HS-5 (cell line): ENCODE measurements at places on chromosomes 2 and 18.
A peak's percentile ranks its signal among the peaks of the same experiment; 100 is the strongest.

DNA sequence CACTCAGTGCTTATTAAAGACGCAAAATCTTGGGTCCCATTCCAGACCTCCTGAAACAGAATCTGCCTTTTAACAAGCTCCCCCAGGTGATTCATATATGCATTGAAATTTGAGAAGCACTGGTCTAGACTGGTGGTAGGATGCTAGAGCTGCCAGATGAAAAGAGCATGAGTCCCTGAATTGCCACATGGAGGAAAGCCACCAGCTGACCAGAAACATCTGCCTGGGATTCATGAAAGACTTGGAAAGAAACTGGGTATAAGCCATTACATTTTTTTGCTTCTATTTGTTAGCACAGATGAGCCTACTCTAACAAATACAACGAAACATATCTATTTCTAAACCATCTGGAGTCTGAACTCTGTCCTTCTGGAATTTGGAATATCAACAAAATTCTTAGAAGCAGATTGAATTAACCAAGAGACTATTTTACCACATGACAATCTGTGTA is 228.9 kb downstream of the RBM43 start:
- DNase-seq: peak; percentile 88

- DNase-seq: no peak
These were observed 32.3 kb downstream of the NCK2 start for GRCh38 chr2:105777031-105777482.

DNA sequence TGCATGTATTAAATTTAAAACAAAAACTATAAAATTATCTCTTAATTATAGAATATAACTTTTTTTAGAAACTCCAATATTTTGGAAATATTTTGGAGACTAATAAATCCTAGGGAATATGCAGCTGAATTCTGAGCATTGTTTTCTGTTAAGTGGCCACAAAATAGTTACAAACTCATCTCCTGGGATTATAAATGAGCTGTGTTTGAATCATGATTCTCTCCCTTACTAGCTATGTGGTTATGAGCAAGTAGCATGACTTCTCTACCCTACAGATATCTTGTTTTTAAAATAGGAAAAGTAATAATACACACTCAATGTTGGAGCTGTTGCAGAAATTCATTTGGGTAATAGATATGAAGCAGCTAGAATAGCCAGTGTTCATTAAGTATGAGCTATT is 137.9 kb upstream of the ITGA4 start:
- no peak for DNase-seq

- DNase-seq: no peak
These were observed 5.3 kb downstream of the CRIM1 start for GRCh38 chr2:36360834-36361233.

- no peak for DNase-seq
These were observed 54.3 kb upstream of the RGPD4 start for GRCh38 chr2:107772353-107772752.

GRCh38 chr2:134865067-134865787 is 26.8 kb downstream of the ACMSD start:
- DNase-seq: no peak

GRCh38 chr2:231104115-231104713 is 20.6 kb downstream of the HTR2B start:
- peak; percentile 47 for DNase-seq
